Activated T-cell treated with anti-CD3 and anti-CD28 coated beads, Interleukin-2, amount 50 U/mL, for 4 hours (primary cell): ENCODE measurements at places on chromosomes 4 and X. TPM values are rescaled to one million over a fixed set of nuclear protein-coding genes. Genes with fewer than 3 reads are reported as not detected.

SH3TC1 gene
- total RNA-seq, result 8.8 TPM

MGST2 gene
- 1.8 TPM for total RNA-seq

DNA sequence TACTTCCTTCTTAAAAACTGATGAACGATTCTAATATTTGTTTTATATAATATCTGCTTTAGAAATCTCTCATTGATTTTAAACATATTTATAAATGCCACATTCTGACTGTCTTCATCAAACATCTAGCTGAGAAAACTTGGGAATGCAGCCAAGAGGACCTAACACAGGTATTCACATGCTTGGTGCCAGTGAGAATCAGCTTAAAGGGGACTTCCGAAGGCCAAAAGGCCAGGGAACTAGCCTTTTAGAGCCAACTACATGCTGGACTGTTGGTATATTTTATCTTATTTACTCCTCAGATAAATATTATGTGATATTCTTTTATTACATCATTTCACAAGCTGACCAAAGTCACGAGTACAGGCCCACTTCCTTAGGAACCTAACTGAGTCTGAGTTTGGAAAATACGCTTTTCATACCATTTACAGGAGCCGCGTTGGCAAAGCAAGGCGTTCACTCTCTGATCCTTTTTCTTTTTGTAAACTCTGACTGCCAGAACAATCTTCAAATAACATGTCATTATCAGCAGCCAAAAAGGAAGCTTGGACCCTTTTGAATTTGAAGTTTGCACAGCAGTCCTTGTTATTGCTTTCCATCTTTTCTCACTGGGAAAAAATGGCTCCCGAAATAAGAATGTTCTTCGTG lies 41.1 kb upstream of the PDLIM3 start:
- no peak for DNase-seq

DNA sequence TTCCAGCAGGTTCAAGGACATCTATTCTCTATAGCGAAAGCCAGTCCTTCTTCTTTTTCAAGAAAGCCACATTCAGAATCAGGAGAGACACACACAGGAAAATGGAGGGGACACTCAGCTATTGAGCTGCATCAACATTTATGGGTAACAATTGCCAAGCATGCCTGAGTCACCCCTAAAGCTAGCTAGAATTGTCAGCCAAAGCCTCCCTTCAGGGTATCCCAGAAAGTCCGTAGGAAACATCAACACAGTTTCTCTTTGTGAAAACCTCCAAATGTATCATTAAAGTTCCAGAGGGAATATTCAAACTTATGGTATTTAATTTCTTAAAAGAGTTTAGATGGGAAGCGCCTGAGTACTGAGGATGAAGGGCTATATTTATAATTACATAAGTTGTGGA lies 331.1 kb upstream of the SLC7A11 start:
- DNase-seq, result no peak

DNA sequence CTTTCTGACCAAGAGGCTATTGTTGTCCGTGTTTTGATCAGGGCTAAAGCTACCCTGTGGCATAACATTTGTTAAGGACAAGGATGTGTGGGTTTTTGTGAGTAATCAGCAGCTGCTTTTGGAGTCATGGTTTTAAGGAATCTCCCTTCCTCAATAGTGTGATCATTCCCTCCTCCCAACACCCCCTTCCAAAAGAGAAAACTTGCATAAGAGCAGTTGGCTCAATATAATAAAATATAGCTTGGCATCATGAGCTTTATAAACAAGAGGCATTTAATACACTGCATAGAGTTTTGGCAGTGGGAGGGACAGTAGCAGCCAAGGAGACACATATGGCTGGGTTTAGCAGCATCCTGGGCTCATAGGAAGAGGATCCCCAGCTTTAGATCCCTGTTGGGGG lies 84.7 kb downstream of the NHS start:
- no peak for DNase-seq

DNA sequence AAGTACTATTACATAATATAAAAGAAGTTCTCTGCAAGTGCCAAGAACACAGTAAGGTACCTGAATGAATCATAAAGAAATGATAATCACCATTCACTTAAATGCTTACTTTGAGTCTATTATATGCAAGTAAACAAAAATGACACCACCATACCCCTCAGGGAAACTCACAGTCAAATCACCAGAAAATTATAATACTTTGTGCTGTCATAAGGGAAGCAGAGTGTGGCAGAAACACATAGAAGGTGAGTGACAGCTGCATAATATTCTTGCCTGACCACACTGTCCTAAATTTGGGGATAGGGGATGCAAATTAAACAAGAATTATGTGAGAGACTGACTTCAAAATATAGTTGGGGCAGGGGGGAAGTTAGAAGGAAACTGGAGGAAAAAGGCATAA lies 12.9 kb downstream of the CCNI start:
- no peak for DNase-seq

DNA sequence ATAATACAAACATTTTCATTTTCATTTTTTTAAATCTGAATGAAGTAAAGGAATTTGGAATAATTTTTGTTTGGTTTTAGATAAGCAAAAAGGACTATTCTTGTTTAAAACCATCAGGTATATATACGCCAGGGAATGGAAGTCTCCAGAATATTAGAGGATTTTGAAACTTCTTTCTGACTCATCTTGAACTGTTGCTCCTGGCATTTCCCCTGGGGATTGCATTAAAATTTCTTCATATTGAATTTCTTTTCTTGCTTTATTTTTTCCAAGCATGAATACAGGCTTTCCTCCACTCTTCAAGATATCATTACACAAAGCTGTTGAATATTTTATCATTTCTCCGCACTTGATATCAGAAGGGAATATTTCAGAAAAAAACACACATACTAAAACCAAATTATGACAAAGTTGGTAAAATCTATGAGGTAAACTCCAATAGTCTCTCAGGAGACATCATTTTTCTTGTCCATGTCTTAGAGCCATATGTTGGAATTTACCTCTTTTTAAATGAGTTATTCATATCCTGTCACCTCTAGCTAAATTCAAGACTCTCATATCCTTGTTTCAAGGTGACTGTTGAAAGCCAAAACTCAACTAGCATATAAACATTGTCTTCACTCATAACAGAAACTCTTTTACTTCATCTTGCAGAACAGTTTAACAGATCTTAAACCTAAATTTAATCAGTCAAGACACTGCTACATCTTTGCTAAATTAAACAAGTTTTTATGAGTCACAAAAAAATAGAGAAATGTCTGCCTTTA lies 20.7 kb upstream of the CSN1S1 start:
- DNase-seq, result no peak

- DNase-seq, result no peak
Measured at GRCh38 chrX:21798677-21799219, 40.7 kb upstream of the MBTPS2 start.

- DNase-seq, result no peak
Measured at GRCh38 chrX:46561824-46562657, 11.5 kb upstream of the CHST7 start.

- no peak for DNase-seq
Measured at GRCh38 chr4:80568891-80569290, 233.4 kb downstream of the CFAP299 start.

DNA sequence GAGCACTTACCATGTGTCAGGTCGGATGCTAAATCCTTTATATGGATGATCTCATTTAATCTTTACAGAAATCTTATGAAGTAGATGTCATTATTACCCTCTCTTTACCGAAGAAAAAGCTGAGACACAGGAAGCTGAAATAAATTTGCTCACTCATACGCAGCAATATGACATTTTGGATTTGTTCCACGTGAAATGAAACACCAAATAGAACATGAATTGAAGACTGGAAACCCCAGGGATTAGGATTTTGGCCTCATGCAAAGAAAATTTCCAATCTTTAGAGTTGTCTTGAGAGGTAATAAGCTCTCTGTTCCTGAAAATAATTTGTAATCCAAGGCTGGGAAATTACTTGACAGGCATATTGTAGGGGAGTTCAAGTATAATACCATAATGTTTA lies 354.4 kb upstream of the CLNK start:
- no peak for DNase-seq
